Stimulated activated CD4-positive, alpha-beta T cell treated with anti-CD3 and anti-CD28 coated beads, Interleukin-15, amount 100 ng/mL, for 24 hours (primary cell): ENCODE measurements at places on chromosomes 1 and 21.
A peak's percentile ranks its signal among the peaks of the same experiment; 100 is the strongest.

GRCh38 chr1:85936470-85936869 lies 220.1 kb downstream of the COL24A1 start:
- no peak for DNase-seq

- DNase-seq = peak; percentile 43
Measured at GRCh38 chr1:28591708-28592320, at the start of gene RAB42. Gene RAB42, plus strand, starts transcription at chr1:28592265. Its CDS starts 247 bp downstream, at chr1:28592512.

DNA sequence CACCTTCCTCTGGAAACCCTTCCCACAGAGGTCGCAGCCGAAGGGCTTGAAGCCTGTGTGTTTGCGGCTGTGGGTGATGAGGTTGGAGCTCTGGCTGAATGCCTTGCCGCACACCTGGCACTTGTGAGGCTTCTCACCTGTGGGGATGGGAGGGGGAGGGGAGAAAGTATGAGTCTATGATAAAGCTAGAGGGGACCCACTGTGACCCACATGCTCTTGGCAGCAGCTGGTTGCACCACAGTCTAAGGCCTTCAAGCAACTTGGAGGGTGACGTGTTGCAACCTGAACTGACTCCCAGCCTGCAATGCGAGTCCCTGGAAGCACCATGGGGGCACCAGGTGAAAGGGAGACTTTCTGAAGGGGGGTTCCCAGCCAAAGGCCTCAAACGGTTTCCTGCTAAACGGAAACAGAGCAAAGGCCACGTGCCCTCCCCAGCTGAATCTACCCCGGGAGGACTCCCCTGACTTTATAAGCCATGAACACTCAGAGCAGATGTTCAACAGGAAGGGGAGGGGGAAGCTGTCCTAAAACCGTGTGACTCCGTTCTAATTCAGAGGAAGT lies 10.6 kb downstream of the GFI1 start:
- peak; percentile 64 for DNase-seq

- no peak for DNase-seq
Measured at GRCh38 chr1:161096015-161096414, 2.1 kb upstream of the KLHDC9 start.

DNA sequence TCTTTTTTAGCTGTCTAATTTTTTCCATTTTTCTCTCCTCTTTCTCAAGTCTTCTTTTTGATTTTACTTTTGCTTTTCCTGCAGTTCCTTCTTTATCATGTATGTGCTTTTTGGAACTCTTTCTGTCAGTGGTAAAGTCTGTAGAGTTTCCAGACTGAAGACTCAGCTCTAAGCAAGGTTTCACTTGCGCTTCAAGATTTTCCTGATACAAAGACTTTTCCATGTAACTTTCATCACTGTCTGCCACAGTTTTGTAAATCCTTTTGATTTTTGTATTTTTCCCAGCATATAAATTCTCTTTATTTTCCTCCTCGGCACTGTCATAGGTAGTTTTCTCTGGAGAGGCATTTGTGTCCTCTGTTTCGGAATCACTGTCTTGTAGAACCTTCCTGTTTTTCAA lies 5.5 kb downstream of the CLSPN start:
- DNase-seq = no peak

GRCh38 chr1:3109355-3109754 lies 40.4 kb downstream of the PRDM16 start:
- DNase-seq = no peak

DNA sequence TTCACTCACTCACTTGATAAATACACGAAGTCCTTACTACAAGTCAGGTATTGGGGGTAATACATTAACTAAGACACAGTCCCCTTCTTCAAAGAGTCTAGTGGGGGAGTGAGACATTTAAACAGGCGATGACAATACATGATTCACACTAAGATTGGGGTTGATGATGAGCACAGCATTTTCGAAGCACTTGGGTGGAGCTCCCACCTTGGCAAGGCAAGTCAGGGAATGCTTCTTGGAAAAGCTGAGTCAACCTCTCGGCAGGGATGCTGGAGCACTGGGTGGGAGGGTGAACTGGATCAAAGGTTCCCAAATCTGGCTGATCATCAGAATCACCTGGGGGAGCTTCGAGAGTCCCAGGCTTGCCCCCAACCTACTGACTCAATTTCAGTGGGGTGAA lies 57.9 kb upstream of the ENAH start:
- DNase-seq = no peak

DNA sequence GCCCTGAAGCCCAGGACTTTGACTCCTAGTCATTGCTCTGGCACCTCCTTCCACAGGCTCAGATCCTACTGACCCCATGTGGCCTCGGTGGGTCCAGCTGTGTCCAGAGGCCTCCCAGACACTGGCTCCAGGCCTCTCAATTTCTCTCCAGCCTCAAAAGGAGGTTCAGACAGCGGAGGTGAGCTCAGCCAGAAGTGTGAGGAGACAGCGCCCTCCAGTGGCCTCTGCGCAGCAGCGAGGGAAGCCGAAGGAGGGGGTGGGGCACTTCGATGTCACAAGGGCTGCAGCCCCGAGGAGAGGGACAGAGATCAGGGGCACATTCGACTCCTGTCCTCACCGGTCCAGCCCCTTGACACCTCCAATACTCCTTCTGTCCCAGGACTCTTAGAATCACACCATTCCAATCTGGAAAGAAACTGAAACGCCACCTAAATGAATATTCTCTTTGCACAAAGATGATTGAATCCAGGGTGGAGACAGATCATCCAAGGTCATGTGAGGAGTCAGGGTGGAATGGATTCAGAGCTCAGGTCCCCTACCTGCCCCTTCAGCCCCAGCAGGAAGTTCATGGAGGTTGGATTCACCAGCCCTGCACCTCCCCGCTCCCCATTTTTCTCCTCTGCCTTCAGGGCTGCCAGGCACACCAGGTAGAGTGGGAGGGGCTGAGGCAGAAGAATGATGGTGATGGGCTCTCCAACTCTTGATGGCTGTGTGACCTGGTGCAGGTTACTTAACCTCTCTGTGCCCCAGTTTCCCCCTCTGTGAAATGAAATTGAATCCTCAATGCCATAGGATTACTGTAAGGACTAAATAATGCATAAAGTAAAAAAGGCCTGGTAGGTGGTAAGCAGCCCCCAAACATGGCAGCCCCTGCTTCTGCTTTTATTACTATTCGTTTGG lies 34.8 kb upstream of the ZBTB40 start:
- DNase-seq = peak; percentile 82

DNA sequence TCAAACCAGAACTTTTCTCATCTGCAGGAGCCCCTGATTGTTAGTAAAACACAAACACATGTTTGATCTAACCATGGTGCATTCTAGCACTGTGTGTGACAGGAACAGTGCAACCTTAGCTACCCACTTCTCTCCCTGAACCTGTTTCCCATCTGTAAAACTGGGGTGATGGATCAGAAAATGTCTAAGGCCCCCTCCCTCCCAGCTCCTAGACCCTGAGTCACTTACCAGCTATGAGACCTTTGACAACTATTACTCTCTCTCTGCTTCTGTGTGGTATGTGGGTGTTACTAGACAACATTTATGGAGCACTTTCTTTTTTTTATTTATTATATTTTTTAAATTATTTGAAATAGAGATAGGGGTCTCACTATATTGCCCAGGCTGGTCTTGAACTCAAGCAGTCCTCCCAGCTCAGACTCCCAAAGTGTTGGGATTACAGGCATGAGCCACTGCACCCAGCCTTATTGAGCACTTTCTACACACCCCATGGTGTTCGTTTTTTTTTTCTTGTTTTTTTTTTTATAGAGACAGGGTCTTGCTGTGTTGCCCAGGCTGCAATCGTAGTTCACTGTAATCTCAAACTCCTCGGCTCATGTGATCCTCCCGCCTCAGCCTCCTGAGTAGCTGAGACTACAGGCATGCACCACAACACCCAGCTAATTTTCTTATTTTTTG lies 2.6 kb downstream of the INPP5B start:
- DNase-seq = no peak

DNA sequence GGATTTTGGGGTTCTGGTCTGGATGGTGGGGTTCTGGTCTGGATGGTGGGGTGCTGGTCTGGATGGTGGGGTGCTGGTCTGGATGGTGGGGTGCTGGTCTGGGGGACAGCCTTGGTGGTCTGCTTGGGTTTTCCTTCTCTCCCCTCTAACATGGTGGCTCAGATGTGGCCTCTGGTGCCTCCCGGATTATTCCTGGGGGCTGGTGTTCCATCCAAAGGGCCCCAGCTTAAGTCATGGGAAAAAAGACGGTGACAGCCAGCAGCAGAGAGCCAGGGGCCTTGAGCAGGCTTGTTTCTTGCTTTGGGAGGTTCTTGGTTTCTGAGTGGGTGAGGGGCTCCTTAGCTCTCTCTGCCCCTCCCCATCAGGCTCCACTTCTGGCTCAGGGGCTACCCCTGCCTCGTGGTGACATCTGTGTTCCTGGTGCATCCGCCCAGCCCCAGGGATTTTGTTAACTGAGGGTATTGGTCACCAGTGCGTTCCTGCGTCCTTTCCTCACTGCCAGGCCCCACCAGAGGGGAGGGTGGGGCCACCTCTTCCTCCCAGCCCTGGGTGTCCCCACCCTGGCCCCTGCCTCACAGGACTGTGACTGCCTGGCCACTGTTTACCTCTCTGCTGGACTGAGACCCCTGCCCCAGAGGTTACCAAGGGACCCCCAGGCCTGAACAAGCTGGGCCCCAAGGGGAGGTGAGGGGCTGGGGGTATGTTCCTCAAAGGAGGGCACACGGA lies 43.2 kb upstream of the ACTRT2 start:
- no peak for DNase-seq

DNA sequence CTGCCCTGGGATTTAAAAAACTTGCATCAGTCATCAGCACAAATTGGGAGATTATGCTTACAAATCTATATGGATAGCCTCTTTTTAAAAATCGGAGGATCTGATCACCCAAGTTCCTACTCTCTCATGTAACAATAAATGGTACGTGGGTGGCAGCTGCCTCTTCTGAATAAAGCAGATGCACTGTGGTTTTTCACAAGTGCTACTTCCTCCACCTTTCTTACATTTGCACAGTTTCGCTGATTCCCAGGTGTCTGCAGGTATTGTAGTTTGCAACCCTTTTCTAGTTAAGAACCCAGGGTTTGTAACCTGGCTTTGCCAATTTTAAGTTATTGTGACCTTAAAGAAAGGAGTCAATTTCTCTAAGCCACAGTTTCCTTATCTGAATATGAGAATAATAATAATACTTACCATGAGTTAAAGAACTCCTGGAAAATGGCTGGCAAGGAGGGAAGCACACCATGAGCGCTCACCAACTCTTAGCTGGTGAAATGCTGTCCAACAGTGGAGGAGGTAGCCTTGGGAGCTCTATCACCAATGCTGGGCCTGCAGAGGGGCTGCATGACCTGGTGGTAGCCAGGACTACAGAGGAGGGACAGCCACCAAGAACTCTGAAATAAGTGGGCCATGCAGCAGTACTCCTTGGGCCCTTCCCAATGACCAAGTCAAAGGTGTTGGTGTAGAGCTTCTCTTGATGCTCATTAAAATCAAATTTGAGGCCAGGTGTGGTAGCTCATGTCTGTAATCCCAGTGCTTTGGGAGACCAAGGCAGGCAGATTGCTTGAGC lies 30.2 kb upstream of the KCNA2 start:
- no peak for DNase-seq

- no peak for DNase-seq
Measured at GRCh38 chr21:21102896-21103295, 104.7 kb downstream of the NCAM2 start.

GRCh38 chr1:230827081-230827681 lies 41.1 kb downstream of the C1orf198 start:
- DNase-seq = no peak

DNA sequence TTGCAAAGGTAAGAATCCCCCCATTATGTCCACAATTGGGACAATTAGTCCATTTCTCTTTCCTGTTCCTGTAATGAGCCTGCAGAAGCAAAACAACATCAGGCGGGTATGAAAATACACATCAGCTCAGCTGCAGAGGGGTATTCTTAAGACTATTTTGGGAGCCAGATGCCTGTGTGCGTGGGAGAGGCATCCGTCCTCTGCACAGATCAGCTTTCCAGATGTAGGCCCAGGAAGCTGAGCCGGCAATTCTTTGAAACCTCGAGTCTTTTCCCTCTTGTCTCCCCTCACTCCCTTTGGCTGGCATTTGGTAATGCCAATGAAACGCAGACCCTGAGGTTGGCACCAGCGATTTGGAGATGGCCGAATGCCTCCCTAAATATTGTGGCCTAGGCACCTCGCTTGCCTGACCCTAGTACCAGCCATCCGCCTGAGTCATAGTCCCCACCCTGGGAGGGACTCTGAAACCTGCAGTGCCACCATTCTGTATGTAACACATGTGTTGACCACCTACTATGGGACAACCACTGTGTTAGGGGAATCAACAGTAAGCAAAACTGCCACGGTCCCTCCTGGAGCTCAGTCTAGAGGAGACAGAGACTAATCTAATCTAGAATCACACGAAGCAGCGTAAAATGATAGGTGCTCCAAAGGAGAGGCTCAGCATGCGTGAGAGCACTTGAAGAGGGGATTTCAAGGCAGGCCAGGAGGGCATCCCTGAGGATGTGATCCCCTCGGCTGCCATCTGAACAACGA lies 603.0 kb downstream of the MATN1 start:
- no peak for DNase-seq

- DNase-seq = no peak
Measured at GRCh38 chr21:25901330-25901979, 166.7 kb downstream of the GABPA start.

DNA sequence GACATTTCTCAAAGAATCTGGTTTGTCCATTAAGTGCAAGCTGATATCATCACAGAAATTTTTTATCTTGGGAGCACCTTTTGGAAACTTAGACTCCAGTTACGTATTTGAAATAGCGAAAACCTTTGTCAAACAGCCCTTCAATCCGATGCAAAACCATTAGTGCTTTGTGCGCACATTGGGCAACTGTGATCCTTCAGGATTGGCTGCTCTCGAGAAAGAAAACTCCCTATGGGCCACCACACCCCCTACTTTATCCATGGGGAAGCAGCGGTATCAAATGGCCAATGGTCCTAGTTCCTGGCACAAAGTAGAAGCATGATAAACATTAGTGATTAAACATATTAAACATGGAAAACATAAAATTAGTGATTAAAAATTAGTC lies 16.0 kb upstream of the CD55 start:
- no peak for DNase-seq

DNA sequence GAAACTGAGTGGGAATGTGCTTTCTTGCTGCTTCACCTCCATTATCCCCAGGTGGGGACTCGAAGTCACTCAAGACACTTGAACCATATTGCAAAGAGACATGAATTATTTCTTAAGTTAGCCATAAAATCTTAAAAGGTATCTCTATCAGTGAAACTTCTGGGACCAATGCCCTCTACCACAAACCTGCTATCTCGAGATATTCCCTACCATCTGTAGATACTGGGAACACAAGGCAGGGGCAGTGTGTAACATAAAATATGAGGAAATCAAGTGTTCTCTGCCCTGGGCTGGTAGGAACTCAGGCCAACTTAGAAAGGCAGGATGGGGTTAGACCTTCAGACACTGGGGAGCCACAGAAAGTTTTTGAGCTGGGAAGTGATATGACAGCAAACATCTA lies 1.3 kb upstream of the CD58 start:
- DNase-seq = no peak

- peak; percentile 15 for DNase-seq
Measured at GRCh38 chr1:61271412-61271789, 189.0 kb downstream of the NFIA start.

GRCh38 chr1:6852136-6852890 lies 67.1 kb downstream of the CAMTA1 start:
- no peak for DNase-seq
